ENCODE measurements at places on chromosomes 16 and 17. TPM values are rescaled to one million over a fixed set of nuclear protein-coding genes. Genes with fewer than 3 reads are reported as not detected.

The TPSB2 gene
- not detected for total RNA-seq

- no peaks in the 10 kb centered on the region for H3K27me3 ChIP-seq
These were observed 9.7 kb upstream of the KIF18B start for GRCh38 chr17:44956998-44957981.

DNA sequence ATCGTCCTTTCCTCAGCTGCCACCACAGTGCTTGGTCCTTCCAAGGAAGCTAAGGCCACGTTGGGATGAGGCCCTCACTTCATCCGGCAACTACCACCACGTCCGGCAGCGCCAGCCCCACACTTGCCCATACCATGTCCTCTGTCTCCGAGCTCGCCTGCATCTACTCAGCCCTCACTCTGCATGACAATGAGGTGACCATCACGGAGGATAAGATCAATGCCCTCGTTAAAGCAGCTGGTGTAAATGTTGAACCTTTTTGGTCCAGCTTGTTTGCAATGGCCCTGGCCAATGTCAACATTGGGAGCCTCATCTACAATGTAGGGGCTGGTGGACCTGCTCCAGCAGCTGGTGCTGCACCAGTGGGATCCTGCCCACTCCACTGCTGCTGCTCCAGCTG, 44.9 kb downstream of the TTC19 start:
- no peaks in the 10 kb centered on the region for H3K4me1 ChIP-seq
- H3K27ac ChIP-seq: no peak overlapping the region
- no peaks in the 10 kb centered on the region for H3K27me3 ChIP-seq
- H3K36me3 ChIP-seq: peaks cover 9% of the 10 kb centered on the region

The PHKB gene
- total RNA-seq: 35.9 TPM

The MIEF2 gene
- total RNA-seq: 8.0 TPM

DNA sequence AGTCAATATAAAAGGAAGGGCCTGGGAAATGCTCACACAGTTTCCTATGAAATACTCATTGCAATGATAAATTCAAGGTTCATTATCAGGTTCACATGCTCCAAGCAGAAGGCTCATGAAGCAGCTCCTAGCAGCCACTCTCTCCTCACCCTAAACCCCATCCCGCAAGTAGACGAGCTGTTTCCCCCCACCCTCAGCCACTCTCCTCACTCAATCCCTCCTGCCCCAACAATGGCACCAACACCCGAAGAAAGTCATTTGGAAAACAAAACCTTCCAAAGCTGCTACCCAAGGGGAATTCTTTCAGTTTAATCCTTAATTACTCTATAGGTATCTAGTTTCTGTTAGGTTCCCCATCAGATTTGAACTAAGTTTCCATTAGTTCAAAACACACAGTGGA, 69.7 kb downstream of the CREBBP start:
- no peaks in the 10 kb centered on the region for H3K4me1 ChIP-seq
- H3K27me3 ChIP-seq: no peaks in the 10 kb centered on the region
- no peak overlapping the region for H3K4me3 ChIP-seq

Measured in right lobe of liver (tissue), 6 donors.